Posterior vena cava (tissue), 2 donors: ENCODE measurements at places on chromosomes 12 and 14. TPM values are rescaled to one million over a fixed set of nuclear protein-coding genes. Genes with fewer than 3 reads are reported as not detected.

Gene MYO1A
- 0.28 TPM for total RNA-seq

GRCh38 chr12:7265251-7265650, 38.6 kb upstream of the ACSM4 start:
- no peak for DNase-seq

DNA sequence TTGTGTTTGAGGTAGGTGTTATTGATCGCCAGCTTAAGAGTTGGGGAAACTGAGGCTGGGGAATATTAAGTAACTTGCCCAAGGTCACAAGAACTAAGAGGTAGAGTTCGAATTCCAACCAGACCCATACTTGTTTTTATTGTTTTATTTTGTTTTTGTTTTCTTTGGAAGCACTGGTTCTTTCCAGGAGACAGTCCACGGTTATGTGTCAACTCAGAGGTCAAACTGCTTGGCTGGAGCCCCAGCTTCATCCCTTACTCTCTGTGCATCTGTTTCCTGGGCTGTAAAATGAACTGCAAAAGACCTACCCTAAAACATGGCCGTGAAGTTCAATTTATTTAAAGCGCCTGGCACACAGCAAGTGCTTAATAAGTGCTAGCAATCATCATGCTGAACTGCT, 74.4 kb upstream of the MAP1LC3B2 start:
- no peak for DNase-seq

DNA sequence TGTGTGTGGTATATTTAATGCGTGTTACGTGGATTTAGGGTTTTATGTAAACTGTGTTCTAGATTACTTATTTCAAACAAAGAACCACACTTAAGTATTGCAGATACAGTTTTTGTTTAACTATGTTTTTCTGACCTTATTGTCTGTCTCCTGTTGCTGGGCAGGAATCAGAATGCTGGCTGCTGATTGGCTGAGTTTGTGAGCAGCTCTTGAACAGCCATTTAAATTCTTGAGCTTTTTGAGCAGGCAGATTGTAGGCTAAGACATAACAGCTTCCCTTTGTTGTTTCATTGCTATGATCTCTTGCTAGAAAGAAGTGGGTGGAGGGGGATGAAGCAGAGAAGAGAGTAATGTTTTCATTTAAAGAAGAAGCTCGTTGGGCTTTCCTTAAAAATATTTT, 52.2 kb downstream of the ATF7IP start:
- DNase-seq: peak; percentile 55

DNA sequence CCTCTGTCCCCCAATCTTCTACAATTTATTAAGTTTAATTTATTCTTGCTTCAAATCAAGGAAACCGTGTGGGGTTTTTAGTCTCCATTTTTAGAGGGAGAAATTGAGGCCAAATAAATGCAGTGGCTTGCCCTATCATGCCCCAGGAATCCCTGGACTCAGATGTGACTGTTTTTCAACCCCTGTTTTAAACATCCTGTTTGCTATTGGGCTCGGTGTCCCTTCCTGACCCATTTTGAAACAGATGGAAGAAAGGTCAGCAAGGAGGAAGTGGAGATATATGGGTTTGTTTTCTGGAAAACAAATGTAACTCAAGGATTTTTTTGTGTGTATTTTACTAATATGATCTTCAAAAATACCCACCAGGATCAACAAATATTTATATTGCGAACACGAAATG, 84.7 kb downstream of the DACT1 start:
- DNase-seq: no peak

- no peak for DNase-seq
Measured at GRCh38 chr14:93753647-93754046, 34.6 kb downstream of the PRIMA1 start.

DNA sequence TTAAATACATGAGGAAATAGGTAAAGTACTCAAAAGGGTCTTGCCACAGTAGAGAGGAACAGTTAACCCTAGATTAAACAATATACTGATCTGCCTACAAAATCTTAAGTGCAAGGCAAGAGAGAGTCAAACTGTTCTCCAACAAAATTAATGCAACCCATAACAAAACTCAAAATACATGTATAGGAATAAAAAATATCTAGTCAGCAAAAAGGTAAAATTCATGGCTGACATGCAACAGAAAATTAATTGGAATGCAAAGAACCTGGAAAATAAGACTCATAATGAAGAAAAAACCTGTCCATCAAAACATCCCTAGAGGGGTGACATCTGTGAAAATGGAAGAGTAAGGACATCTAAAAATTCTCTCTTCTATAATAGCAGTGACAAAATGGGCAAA, 173.6 kb downstream of the ADAMTS20 start:
- no peak for DNase-seq

DNA sequence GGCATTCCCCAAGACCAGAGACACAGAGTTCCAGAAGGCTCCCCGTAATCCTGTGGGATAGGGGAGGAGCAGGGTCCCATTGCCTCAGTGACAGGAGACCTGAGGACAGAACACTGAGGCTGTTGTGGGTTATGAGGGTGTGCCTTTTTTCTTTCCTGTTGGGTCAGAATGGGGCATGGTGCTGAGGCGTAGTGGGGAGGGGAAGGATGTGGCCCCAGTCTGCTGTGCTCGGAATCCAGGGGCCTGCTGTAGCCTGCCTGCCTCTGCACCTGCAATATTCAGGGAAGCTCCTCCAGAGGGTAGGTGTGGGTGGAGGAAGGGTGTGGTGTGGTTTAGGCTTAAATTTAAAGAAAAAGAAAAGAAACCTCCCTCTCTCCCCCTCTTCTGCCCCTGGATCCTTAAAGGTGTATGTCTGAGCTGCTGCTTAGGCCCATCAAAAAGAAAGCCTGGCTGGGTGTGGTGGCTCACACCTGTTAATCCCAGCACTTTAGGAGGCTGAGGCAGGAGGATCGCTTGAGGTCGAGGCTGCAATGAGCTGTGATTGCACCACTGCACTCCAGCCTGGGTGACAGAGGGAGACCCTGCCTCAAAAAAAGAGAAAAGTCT, 18.7 kb downstream of the PLEKHG3 start:
- no peak for DNase-seq

DNA sequence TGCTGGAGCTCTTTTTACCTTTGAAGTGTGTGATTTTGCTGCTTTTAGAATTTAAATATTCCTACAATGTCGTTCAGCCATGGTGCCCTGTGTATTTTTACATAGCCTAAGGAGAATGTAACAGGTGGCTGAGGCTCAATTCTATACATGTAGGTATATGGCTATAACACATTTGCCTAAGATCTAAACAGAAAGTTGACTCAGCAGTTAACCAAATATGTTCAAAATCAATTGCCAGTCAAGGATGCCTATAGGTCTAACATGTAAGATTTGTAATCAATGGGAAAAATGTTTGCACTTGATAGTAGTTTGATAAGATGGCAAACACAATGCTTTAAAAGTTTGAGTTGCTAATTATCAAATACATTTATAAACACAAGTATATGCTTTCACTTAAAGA, 8.2 kb downstream of the PAWR start:
- no peak for DNase-seq
